ENCODE measurements at places on chromosomes 5 and 9. TPM values are rescaled to one million over a fixed set of nuclear protein-coding genes. Genes with fewer than 3 reads are reported as not detected.

Gene SPINK7
- total RNA-seq: not detected

Gene PDE4D
- total RNA-seq: 9.4 TPM

Gene PCDHGB2
- total RNA-seq: 11.1 TPM

- no peak overlapping the region for H3K4me3 ChIP-seq
- no peaks in the 10 kb centered on the region for H3K36me3 ChIP-seq
- peaks cover 14% of the 10 kb centered on the region for H3K4me1 ChIP-seq
- DNase-seq: no peak
- peaks cover 5% of the 10 kb centered on the region for H3K27me3 ChIP-seq
Observed at GRCh38 chr5:174719793-174720611, 4.4 kb upstream of the MSX2 start.

- H3K4me1 ChIP-seq: peaks cover 10% of the 10 kb centered on the region
- DNase-seq: no peak
- no peak overlapping the region for H3K4me3 ChIP-seq
- H3K27ac ChIP-seq: no peak overlapping the region
- H3K36me3 ChIP-seq: no peaks in the 10 kb centered on the region
Observed at GRCh38 chr5:92927291-92927778, 653.7 kb downstream of the NR2F1-AS1 start.

All from endothelial cell (in vitro differentiated cells).